ENCODE measurements at places on chromosomes 1 and 21.

DNA sequence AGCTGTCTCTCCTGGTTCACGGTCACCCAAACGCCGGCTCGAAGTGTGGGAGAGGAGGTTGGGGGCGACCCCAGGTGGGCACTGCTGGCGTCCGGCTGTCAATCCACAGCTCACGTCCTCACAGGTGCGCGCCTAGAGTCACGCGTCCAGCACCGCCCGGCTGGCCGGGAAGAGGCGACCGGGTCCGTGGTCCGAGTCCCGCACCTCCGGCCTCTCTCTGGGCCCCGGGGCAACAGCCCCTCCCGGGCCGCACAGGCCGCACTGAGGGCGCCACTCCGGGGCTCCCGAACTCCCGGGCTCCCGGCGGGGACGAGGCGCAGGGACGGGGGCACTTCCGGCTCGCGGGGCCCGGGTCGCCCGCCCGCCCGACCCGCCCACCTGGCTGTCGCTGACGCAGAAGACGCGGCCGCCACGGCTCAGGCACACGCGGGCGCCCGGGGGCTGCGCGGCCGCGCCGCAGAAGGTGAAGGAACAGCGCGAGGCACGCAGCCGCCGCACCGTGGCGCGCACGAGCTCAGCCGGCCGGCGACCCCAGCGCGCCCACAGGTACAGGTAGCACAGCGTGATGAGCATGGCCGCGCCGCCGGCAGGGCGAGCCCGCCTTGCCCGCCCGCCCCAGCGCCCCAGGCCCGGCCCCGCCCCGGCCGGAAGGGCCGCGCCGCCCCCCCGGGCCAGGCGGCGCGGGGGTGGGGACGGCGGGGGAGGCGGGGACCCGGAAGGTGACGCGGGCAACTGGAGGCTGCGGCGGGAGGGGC is at the start of gene HLCS:
Gene HLCS, minus strand, starts transcription at position 604 of the 755 bp plus-strand sequence. Its CDS starts 31 bp downstream, at position 573.
- DNase-seq: no peak

DNA sequence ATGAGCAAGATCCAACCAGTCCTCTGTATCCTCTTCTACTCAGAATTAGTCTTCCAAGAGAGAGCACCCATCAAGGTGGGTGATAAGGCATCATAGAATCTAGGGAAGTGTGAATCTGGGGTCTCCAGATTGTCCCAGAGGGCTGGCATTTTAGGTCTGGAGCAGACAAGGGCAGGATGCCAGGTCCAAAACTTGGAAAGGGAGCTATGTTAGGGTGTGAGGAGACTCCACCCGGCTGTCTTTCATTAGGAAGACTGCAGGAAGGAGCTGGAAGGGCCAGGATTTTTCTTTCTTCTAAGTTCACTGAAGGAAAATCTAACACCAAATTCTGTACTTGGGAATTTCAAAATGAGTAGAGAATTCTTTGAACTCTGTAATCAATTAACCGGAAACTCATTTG is 86.1 kb upstream of the BMP8A start:
- no peak for DNase-seq

GRCh38 chr1:153548722-153549688 is at the start of gene S100A3:
Gene S100A3 (minus strand): TSS chr1:153549258. CDS start chr1:153548485, 773 bp downstream.
- peak; percentile 31 for DNase-seq

DNA sequence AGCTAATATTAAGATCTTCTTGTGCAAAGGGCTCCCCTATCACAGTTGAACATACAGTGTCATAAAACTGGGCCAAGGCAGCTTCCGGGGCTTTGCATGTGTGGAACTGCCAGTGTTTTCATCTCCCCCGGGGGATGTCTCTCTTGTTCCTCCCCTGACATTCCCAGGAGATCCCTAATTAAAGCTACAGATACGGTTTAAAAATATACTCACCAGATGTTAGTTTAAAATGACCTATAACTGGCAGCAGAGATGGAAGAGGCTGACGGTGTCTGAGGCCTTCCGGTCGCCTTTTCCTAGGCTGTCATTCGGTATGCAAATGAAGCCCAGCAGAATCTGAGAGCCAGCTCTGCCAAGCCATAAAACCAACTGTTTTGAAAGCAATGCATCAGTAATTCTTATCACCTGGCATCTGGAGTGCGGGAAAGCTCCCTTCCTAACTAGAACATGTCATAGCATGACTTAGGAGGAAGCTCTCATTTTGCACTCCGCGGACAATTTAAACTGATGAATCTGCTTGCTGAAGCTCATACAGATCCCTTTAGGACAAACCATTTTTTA is 436.5 kb upstream of the VAMP3 start:
- DNase-seq: no peak

GRCh38 chr21:43813656-43813980 is 24.2 kb downstream of the RRP1 start:
- no peak for DNase-seq

GRCh38 chr1:30928171-30928570 is 19.6 kb upstream of the SDC3 start:
- DNase-seq: no peak

DNA sequence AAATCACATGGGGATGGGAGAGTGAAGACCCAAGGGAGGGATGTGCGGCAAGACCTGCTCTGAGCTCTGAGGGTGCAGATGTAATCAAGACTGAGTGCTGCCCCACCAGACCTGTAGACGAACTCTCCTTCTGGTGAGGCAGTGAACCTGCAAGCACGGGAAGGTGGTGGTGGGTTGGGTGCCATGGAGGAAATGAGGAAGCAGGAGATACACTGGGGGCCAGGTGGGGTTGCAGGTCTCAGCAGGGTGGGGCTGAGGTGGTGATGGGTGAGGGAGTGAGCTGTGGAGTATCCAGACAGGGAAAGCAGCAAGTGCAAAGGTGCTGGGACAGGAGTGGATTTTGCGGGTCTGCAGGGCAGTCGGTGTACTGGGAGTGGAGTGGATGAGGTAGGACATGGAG is 102.3 kb downstream of the KCNJ15 start:
- no peak for DNase-seq

DNA sequence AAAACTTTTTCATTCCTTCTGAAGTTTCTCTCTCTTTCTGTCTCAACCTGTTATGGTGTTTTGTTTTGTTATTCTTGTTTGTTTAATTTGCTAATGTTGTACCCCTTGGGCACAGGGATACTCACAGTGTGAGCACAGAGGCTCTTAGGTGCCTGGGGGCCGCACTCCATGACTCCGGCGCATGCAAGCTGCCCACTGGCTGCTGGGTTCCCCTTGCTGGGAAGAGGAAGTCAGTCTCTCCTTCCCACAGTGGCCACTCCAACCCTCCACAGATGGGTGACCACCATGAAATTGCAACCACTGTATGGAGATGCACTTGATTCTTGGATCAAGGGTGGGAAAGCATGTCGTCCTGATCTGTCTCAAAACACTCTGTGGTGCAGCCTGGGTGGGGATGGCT is 4.6 kb upstream of the CD1A start:
- DNase-seq: no peak

- DNase-seq: no peak
Observed at GRCh38 chr1:178046591-178047270, 47.2 kb upstream of the RASAL2 start.

GRCh38 chr1:180584869-180585268 is 26.1 kb downstream of the OVAAL start:
- no peak for DNase-seq

DNA sequence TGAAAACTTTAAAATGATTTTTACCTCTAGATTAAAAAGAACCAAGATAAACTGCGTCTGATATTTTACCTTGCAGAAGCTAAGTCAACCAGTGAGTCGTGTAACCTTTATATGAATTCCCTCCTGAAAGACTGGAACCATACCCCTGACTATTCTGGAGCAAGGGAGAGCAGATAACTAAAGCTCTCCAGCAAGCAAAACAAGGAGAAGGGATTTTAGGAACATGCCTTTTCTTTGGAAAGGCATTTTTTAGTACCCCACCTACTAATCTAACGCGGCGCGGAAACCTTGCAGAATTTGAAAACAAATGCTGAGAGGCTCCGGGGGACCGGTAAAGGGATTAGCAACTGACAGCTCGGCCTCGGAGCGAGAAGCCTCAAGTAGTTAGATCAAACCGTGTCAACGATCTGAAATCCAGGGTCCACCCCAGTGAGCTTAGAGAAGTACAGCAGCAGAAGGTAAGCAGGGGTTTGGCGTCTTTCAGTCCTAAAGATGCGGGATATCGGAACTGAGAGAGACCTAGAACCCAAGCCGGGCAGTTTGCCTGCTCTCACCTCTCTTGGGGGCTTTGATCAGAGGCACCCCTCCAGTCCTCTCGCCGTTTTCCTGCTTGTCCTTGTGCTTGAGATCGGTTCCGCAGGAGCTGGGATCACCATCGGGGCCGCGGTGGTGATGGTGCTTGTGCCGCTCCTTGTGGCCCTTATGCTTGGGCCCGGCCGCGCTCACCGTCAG is 954 bp downstream of the RSBN1 start:
- peak; percentile 37 for DNase-seq

- no peak for DNase-seq
Observed at GRCh38 chr1:245311887-245312536, 157.2 kb downstream of the KIF26B start.

DNA sequence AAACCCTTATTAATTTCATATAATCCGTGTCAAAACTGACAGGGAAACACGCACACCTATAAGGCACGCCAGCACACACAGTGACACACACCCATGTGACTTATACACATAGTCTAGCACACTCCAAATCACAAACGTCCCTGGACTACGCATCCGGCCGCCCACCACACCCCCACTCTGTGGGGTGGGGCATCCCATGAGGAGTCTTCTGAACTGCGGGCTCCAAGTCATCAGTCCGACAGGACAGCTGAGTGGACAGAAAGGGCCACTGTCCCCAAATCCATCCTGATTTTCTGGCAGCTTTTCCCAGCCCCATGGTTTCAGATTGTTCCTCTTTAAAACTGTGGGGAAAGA is 829 bp downstream of the PEA15 start:
- DNase-seq: peak; percentile 49

GRCh38 chr21:45022348-45022675 is 52.1 kb upstream of the ADARB1 start:
- no peak for DNase-seq

- DNase-seq: no peak
Observed at GRCh38 chr21:44805226-44805625, 3.6 kb upstream of the UBE2G2 start.

DNA sequence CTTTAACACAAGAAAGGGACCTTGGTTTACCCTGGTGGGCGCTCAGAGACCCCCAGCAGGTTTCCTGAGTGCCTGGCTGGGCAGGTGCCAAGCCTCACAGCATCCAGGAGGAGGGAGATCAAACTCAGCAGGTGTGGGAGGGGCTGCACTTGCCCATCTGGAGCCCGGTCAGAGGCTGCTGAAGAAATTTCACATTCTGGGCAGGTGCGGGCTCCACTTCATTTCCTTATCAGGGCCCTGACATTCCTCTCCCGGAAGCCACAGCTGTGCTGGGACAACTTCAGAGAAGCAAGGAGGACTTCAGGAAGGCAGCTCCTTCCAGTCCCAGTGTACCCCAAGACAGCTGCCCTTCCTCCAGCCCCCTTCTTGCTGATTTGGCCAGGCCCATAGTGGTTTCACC is 82.9 kb downstream of the ITPKB start:
- no peak for DNase-seq
